Hepatocyte (in vitro differentiated cells): ENCODE measurements at places on chromosomes 4 and X. TPM values are rescaled to one million over a fixed set of nuclear protein-coding genes. Genes with fewer than 3 reads are reported as not detected.
A peak's percentile ranks its signal among the peaks of the same experiment; 100 is the strongest.

DNA sequence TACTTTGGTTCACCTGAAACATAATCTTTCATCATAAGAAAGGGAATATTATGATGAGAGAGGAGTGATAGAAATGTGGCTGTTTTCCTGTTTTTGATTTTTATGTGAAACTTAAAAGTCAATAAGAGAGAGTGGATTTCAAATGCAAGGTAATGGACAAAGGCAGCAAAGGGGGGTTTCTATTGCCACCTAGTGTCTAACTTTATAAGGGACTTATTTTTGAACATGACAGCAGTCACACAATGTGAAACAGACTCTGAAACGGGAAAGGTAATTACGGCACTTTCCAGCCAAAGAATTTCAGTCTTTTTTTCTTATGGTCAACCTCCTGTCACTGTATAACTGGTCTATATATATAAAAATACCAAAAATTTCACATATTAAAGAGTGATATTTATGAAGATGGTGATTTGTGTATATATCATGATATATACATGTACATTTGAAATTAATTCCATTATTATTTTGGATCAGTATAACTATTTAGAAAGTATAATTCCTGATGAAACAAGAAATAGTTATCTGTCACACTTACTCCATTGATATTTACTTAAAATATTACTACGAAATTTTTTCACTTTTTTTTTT, 127.1 kb downstream of the FBXO8 start:
- DNase-seq, result peak; percentile 67

- no peak for DNase-seq
These were observed 2.9 kb downstream of the DOK7 start for GRCh38 chr4:3465698-3466671.

The POLR2B gene
- 43.1 and 52.4 TPM in 2 replicates for polyA plus RNA-seq

DNA sequence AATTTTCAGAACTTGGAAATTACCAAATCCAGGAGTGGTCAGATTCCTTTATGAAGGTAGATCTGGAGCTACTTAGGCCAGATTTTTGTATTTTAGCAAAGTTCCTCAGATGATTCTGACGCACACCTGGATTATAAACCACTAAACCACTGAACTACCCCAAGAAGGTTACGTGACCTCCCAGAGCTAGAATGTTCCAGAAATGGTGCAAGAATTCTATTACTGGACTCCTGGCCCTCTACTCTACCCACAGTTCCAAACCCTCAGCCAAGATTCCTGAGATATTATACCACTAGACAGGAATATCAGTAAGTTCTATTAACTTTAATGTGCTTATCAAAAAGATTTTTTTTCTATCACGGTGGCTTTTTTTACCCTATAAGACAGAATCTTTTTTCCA, 67.1 kb downstream of the ABCG2 start:
- no peak for DNase-seq

- no peak for DNase-seq
These were observed 203.7 kb downstream of the AFAP1 start for GRCh38 chr4:7735961-7736360.

The PDE6B gene
- polyA plus RNA-seq, result 24.1 and 26.1 TPM in 2 replicates

The ASB12 gene
- 0.35 and 0.48 TPM in 2 replicates for polyA plus RNA-seq

- peak; percentile 11 for DNase-seq
These were observed 279.7 kb downstream of the NR3C2 start for GRCh38 chr4:148162519-148162918.

DNA sequence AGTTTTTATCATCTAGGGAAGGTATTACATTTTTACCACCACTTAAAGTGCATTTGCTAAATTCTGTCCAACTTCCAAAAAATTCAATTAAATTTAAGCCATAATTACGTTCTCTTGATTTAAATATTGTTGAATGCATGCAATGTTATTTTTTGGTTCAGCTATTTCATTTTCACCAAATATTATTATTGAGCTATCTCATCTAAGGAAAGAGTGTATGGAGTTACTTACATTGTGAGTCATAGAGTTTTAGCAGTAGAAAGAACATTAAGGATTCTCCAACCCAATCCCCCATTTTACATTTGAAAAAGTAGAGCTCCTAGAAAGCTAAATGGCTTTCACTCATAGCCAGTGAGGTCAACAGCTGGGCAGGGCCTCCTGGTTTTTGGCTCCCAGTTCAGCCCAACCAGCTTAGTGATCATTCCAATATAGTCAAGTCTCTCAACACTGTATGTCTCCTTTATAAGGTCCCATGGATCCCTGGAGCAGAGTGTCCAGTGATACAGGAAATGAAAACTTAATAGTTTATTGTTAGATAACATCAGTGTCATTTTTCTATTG, 60.5 kb downstream of the NDNF start:
- no peak for DNase-seq

The FAM114A1 gene
- 110 and 113 TPM in 2 replicates for polyA plus RNA-seq

The SLC9B1 gene
- not detected in 2 replicates for polyA plus RNA-seq

GRCh38 chr4:71254451-71255012, 84.3 kb upstream of the SLC4A4 start:
- no peak for DNase-seq

The LRIT3 gene
- not detected in 2 replicates for polyA plus RNA-seq

The TRAM1L1 gene
- polyA plus RNA-seq, result 2.0 and 3.1 TPM in 2 replicates

The VSIG4 gene
- polyA plus RNA-seq, result 3.2 and 5.6 TPM in 2 replicates

- DNase-seq, result no peak
These were observed 61.6 kb downstream of the KDM5C start for GRCh38 chrX:53163436-53163835.

The RTL5 gene
- polyA plus RNA-seq, result 1.5 and 2.6 TPM in 2 replicates

DNA sequence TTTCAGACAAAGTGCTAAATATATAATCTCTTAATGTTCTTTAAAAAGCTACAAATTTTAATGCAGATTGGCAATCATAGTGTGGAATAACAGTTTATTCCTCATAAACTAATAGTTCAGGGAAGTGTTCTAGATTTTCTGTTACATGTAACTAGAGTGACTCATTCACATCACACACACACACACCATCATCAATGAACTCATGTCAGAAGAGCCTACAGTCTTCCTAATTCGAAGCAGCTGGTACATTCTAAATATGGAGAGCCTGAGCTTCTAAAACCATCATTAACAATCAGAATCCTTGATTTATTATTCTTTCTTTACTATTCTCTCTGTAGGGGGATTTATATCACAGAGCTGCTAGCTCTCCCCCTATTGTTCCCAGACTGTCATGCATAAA, 49.6 kb downstream of the DKK2 start:
- no peak for DNase-seq

The C4orf54 gene
- not detected in 2 replicates for polyA plus RNA-seq

GRCh38 chr4:17491196-17491595, 20.7 kb downstream of the QDPR start:
- DNase-seq, result no peak

The USO1 gene
- 50.4 and 58.3 TPM in 2 replicates for polyA plus RNA-seq

The USP17L13 gene
- not detected in 2 replicates for polyA plus RNA-seq

DNA sequence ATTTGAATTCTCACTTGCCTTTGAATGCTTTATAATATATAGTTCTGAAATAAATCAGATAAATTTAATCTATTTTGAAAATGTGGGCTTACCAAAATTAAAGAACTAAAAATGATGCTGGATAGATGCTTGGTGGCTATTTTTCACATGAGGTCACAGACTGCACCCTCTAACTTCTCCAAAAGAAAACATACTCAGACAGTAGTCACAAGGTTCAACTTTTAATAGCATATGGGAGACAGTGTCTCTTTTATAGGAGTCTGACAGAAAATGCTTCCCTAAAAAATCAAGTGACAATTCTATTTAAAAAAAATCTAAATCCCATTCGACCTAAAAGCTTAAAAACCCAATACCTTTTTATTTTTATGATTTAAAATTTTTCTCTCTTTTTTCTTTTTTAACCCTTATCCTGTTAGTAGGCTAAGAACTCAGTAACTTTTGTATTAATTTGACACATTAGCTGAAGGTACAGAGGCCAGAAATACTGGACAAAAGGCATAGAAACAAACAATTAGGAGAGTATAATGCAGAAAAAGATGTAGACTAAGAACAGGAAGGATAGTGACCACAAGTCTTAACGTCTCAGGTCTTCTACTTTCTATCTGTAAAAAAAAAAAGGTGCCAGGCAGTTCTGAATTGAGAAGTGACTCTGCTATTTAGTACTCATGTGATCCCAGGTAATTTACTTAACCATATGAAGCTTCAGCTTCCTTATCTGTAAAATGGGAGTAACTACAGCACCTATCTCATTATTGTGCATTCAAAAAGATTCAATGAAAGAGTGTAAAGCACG, 7.6 kb downstream of the TIGD4 start:
- DNase-seq, result no peak

DNA sequence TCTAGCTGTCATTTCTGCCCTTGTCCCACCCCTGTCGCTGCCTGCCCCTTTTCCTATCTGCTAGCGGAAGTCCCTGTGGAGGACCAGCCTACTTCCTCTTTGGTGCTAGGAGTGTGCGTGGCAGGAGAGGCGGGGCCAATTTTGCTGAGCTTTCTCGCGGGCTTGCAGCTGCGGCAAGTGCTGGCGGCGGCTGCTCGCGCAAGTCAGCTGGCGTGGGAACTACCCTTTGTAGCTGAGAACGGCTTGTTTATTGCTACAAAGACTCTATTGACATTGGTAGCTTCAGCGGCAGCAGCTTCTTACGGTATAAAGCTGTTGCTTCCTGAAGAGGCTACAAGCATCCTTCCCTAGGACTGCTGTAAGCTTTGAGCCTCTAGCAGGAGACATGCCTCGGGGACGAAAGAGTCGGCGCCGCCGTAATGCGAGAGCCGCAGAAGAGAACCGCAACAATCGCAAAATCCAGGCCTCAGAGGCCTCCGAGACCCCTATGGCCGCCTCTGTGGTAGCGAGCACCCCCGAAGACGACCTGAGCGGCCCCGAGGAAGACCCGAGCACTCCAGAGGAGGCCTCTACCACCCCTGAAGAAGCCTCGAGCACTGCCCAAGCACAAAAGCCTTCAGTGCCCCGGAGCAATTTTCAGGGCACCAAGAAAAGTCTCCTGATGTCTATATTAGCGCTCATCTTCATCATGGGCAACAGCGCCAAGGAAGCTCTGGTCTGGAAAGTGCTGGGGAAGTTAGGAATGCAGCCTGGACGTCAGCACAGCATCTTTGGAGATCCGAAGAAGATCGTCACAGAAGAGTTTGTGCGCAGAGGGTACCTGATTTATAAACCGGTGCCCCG, at the start of gene MAGEH1:
Gene MAGEH1, plus strand, starts transcription at position 138 of the 843 bp plus-strand sequence. Its CDS starts 248 bp downstream, at position 386.
- DNase-seq, result peak; percentile 84

DNA sequence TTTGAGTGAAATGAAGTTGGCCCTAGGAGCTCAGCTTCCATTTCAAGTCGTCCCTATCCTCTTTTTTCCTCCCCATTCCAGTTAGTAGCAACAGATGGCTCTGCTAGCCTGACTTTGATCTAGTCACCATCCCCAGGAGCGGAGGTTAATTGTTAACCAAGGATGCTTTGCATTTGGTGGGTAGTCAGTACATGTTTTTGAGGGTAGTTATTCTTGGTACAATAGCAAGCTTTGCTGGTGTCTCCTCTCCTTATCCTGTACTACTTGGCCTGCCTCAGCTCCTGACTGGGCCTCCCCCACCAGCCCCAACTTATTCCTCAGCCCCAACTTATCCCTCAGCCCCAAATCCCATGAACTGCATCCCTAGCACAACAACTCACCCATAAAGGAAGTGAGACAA, 14.8 kb upstream of the RTL5 start:
- no peak for DNase-seq

GRCh38 chrX:111041018-111041462, 55.0 kb upstream of the PAK3 start:
- peak; percentile 29 for DNase-seq

GRCh38 chrX:44996277-44996676, 123.3 kb downstream of the KDM6A start:
- DNase-seq, result no peak

GRCh38 chr4:38660838-38661237, 3.2 kb upstream of the KLF3 start:
- DNase-seq, result no peak

- no peak for DNase-seq
These were observed 102.6 kb downstream of the HS6ST2 start for GRCh38 chrX:132855780-132856341.

DNA sequence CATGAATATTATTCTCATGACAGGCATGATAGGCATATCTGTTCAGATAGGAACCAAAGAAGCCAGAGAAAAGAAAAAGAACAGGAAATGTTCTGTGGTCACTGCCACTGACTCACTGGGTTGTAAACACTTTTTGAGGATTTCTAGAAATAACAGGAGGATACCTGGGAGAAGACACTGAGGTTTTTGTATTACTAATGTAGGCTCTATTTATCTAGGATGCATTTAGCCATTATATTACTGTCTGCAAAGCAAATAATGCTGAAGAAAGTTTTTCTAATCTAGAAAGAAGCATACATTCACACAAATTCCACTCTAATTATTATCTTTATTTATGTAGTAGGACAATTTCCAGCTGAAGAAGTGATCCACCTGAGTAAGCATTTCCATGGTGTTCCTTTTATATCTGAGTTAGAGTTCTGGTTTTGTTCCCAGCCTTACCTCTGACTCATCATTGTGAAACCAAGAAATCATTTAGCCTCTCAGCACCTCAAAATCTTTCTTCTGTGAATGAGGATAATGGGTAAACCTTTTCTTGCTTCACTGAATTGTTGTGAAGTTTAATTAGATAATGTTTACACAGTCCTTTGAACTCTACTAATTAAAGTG, 40.2 kb upstream of the EPGN start:
- DNase-seq, result peak; percentile 12

DNA sequence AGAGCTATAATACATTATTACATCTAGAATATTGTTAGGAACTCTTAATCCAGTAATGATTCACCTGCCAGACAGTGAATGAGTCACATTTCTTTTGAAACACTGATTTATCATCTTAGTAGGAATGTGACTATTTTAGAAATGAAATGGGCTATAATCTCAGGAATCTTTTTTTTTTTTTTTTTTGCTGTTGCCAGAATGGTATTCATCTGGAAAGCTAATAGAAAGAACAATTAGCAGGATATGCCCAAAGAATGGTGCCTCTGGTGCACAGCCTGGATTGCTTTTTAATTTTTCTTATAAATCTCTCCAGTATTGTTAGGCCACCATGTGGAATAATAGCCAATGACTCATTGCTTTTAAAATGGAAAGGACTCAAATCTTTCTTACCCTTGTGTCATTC, 181.1 kb upstream of the SMIM31 start:
- DNase-seq, result no peak

The SMARCA1 gene
- 66.7 and 69.0 TPM in 2 replicates for polyA plus RNA-seq

DNA sequence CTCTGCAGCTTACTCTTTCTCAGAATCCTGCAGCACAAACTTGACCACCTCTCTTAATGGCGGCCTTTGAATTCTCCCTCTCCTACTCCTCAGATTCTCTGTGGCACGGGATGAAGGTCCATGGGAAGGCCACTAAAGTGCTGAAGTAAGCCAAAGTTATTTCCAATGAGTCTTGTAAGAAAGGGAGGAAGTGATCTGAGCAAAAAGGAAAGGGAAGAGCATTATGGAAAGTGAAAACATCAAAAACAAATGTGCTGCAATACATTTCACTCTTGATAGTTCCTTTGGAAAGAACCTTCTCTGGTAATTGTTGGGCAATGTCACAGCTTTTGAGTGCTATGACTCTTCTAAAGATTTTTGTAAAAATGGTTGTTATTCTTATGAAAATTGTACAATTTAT, 54.3 kb upstream of the CAMK2D start:
- DNase-seq, result no peak

GRCh38 chr4:125940426-125940825, 625.7 kb downstream of the FAT4 start:
- DNase-seq, result no peak
